ENCODE measurements at places on chromosomes 2 and 18.

- DNase-seq: no peak
These were observed 156.7 kb downstream of the EVA1A start for GRCh38 chr2:75403991-75404428.

GRCh38 chr2:98297817-98298682, 48.2 kb upstream of the CNGA3 start:
- DNase-seq: no peak

DNA sequence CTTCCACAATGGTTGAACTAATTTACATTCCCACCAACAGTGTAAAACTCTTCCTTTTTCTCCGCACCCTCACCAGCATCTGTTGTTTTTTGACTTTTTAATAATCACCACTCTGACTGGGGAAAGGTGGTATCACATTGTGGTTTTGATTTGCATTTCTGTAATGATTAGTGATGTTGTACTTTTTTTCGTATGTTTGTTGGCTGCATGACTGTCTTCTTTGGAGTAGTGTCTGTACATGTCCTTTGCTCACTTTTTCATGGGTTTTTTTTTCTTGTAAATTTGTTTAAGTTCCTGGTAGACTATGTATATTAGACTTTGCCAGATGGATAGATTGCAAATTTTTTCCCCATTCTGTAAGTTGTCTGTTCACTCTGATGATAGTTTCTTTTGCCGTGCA, 574.8 kb downstream of the KCNJ3 start:
- no peak for DNase-seq

DNA sequence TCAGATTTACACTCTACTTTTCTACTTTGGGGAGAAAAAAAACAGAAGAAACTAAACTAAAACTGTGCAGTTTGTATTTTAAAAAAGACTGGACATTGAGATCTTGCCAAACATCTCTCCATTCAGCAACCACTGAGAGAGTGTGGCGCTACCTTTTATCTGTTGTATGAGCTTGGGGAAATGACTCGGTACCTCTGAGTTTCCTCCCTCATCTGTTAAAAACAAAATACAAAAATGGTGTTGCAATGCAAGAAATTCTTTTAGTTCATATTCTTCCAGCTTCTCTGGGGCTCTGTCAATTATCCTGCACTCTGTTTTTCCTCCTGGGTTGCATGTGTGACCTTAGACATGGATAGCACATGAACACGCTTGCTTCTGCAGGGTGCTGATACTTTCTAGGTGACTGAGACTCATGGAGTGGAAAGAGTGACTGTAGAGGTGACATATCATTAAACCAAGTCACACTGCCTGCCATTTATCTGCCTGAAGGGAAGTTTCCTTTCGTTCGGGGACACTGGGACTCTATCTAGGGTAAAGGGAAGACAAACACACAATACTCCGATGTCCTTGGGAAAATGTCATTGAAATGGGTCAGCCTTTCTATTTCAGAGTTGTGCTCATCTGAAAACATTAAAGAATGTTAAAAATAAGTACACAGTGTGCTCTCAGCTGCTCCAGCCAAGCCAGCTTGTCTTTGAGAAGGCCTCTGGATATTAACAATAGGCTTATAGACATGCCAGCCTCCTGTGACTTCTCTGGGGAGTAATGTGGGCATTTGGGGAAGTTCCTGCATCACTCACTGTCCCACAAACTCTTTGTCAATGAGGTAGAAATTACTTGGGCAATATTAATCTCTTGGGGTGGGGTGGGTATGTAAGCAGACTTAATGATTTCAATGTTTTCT, 91.4 kb downstream of the TRIB2 start:
- no peak for DNase-seq

GRCh38 chr18:8643326-8643878, 34.2 kb downstream of the RAB12 start:
- DNase-seq: no peak

DNA sequence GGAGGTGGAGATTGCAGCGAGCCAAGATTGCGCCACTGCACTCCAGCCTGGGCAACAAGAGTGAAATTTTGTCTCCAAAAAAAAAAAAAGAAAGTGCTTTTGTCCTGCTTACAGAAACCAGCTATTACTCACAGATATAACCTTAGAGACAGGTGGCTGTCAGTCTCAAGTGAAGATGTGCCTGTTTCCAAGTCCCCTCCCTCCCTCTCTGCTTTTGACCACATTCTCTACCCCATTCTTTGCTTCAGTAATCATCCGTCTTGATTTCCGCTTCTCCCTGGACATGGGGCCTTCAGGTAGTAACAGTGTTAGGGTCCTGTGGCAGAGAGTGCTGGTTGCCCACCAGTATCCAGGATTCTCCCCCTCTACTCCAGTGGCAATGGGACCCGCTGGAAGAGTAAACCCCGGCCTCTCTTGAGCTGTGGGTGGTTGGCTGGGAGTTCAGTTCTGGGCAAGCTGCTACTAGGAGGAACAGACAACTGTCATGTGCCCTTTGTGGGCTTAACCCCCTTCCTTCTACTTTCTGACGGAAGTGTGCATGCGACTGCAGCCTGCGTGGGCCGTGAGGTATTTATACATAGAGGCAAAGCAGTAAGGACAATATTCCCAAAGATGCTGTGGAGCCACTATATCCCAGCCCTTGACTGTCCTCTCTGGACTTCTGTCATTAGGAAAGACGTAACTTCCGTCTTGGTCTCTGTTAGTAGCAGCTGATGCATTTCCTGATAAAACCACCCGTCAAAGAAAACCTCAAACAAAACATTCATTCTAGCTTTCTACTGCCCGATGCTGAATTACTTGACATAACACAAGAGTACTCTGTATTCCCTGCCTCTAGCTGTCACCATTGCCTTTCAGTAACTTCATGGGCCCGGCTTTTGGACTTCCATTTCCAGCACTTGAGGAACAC, 17.8 kb downstream of the PDCL3 start:
- peak; percentile 13 for DNase-seq

- DNase-seq: no peak
These were observed 36.5 kb downstream of the COLEC12 start for GRCh38 chr18:463827-464541.

GRCh38 chr2:36389091-36389564, 33.5 kb downstream of the CRIM1 start:
- no peak for DNase-seq

DNA sequence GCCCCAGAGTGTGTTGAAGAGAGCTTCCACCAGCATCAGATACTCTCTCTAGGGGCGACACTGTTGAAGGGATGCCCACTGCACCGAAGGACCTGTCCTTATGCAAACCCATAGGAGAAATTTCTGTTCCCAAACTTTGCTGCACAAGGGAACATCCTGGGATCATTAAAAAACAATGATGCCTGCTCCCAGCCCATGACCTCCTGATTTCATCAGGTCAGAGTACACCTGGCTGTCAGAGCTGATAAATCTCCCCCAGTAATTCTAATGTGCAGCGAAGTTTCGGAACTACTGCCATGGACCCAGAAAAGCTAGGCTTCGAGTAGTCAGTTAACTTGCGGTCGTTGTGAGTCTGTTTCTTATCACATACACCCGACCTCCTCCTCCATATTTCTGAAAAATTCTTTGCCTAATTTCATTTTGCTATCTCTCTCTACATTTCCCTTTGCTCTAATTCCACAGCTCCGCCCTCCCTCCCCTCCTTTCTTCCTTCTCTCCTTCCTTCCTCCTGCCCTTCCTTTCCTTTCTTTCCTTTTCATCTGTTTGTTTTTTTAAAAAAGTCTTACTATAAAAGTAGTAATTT, 18.8 kb downstream of the FAM124B start:
- no peak for DNase-seq

- DNase-seq: no peak
These were observed 180.9 kb downstream of the KCNE4 start for GRCh38 chr2:223232896-223233295.

DNA sequence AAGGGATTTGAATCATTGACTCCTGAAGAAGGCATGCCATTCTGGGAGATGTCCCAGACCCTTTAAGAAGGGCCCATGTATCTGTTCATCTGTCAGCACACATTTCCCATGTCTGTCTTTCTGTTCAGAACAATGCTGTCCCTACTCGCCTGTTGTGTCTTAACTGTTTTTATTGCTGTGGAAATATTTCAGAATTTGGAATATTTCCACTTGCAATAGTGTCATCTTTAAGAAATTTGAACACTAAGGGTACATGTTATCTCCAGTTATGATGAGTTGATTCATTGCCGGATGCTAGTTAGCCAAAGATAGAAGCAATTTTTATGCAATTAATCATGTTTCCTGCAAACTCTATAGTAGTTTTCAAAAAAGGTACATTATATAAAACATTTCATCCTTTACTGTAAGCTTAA, 36.9 kb upstream of the NT5C1B start:
- no peak for DNase-seq

GRCh38 chr2:23543302-23543701, 158.3 kb downstream of the KLHL29 start:
- no peak for DNase-seq

DNA sequence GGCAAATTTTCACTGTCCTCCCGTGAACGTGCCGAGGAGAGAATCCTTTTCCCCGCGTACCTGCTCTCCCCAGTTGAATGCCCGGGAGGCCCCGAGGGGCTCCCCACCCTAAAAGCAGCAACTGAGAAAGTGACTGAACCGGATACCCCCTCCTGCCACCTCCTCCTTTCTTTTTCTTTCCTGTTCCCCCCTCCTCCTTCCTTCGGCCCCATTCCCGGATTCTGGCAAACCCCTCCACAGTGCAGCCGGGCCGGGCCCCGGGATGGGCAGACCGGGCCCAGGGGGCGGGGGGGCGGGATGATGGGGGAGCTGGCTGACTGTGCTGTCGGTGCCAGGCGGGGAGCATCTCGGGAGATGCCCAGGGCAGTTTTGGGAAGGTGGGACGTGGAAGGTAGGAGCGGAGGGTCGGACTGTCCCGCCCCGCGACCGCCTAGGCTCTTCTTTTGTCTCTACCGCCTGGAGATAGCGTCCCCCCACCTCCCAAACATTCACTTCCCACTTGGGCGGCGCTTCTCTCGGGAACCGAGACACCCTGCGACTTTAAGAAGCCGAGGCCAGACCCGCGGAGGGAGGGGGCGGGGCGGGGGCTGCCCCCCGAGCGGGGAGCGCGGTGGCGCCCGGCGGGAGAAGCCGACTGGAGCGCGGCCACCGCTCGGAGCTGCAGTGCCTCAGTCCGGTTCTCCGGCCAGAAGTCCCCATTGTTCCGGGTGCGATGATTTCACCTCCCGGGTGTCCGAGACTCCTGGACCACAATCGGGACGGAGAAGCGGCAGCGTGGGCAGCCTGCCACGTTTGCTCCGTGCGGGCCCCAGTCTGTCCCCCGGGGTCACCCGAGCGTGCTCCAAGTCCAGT, 8.2 kb downstream of the DLX2 start:
- DNase-seq: no peak

- no peak for DNase-seq
These were observed 86.2 kb downstream of the COPS8 start for GRCh38 chr2:237171881-237172280.

DNA sequence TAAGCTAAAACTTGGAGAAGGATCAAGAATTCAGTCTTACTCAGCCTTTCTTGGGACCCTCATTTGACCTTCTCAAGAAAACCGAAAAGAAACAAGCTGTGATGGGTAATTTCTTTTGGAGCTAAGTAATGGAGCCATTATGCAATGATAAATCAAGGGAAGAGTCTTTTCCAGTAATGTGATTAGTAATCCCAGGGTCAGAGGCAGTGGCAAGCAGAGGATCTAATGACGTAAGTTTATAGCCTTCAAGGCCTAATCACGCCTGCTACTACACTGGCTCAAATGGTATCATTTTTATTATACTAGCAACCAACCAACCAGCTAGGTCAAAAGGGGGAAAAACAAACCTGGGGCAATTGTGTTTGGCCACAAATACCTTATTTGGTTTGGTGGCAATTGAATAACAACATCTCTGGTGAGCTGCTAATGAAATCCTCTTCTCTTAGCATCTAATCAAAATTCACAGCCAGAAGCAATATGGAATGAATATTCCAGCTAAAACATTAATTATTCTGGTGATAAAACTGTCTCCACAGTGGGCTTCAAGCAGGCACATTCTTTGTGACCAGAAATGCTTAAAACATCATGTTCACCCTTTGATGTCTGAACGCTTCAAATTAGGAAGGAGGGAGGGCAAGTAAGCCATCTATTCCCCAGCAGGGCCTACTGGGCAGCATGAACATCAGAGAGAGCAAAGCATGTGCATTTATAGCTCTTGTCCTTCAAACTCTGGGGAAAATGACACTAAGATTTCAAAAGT, 114.9 kb upstream of the SULT1C3 start:
- DNase-seq: no peak

DNA sequence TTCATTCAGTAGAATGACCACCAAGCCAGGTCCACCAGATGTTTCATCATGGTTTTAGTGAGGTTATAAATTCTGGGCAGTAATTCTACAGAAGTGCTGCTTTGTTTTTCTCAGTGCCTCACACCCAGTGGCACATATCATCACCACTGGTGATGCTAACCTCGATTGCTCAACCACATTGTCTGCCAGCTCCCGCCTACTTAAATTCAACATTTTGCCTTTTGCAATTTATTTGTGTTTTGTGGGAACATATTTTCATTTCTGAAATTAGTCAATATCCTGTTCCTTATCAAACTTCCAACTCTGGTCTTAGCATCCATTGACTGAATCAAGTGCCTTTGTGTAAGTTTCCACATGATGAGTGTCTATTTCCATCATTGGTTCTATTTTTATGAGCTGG, 62.3 kb upstream of the TMEM178A start:
- no peak for DNase-seq

DNA sequence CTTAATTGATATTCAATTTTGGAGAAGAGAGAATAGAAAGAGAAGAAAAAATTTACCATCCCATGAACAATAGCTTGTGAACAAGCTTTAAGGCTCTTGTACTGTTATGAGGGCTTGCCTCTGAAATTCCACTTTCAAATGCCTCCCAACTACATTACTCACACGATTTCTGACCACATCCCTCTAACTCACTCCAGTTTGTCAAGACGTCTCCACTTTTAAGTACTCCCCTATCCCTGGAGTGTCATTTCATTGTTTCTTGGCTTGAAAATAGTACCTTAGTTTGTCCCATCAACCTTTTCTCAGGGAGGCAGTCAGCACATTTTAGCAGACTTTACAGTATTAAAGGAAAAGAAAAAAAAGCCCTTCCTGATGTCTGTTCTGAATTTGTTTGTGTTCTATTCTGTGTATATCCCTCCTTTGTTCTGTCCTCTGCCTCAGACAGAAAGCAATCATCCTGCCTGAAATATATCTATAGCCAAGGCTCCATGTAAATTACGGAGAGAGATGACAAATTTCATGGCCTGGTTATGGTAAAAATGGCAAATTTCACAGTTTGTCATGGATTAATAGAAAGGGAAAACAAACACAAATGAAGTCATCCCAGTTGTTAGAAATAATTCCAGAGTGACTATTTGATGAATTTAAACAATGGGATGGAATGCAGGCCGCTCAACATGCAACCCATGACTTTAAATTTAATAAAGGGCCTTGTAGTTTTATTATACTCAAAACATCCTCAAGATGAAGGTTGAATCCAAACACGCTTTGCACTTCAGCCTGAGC, 228.8 kb downstream of the ETAA1 start:
- no peak for DNase-seq

DNA sequence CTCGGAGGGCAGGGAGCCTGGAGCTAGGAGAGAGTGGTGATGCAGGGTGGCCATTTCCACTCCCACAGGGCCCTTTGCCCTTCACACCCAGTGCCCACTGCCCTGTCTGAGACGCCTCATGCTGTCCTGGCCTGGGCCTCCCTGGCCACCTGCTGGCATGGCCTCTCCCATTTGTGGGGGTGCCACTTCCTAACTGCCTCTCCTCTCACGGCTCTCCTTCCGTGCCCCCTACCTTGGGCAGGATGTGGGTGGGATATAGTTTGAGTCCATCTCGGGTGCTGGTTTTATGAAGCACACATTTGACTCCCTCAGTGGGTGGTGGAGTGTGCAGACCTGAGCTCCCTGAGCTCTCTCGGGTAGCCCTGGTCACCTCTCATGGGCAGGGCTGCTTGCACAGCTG, 46.0 kb downstream of the DGKD start:
- no peak for DNase-seq
